ENCODE measurements at places on chromosomes 2 and 18.
A peak's percentile ranks its signal among the peaks of the same experiment; 100 is the strongest.

DNA sequence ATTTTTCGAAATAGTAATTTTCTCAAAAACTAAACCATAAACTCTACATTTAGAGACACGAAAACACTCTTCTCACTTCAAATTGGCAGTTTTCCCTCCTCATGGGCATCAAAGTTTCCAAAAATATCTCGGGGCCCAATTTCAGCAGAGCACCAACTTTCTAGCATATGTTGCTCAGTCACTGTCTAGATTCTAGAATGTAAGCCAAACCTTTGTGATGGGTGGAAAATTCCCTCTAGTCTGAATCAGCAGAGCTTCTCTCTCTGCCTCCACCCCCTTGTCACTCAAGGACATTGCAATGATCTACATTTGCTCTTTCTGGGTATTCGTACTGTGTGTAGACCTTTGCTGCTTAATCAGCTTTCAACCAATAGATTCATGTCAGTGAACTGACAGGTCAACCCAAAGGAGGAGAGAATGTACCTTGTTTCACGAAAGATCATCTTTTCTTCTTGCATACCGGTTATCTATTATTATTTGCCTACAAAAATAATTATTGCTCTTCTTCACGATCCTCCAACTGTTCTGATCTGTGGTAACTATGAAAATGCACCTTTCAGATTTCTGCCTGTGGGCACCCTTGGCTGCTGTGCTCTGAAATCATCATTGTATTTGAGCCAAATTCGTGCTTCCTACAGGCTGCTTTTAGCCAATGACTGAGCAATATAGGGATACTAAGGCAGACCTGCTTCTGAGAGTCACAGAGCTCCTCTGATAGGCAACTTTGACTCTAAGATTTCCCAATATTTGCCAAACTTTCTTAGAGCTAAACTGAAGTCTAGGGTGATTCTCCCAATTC, 38.7 kb upstream of the GLS start:
- no peak for DNase-seq

- no peak for DNase-seq
Observed at GRCh38 chr2:232280341-232280740, 98.2 kb upstream of the ALPP start.

- no peak for DNase-seq
Observed at GRCh38 chr2:80007777-80008503, 296.6 kb downstream of the LRRTM1 start.

DNA sequence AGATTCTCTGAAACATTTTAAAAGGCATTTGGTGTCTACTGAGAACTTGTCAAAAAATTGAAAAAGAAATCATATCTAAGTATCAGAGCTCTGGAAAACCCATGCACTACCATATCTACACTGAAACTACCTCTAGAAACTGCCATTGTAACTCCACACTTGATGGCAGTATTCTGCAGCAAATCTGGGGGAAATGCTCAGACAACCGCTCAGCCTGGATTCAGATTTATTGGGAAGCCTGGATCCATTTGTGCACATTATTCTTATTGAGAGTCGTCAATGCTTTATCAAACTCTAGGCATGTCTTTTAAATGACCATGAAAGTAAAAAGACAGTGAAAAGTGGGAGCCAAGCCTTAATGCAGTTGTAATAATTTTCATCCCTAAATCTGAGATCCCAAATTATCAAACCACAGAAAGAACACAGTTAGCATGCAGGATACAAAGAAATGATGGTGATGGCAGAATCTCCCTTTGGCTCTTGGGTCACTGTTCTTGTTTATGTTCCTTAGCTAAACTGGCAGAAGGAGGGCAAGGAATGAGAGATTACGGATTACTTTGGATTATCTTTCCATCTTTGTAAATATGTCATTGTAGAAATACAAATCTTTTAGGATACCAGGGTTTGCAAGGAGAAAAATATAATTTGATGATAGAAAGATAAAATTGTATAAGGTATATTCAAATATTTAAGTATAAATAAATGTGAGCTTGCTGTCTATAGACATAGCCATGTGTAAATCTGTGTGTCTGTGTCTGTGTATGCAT, 512.1 kb upstream of the SYT4 start:
- peak; percentile 38 for DNase-seq

GRCh38 chr2:85989288-85989865, 100.6 kb upstream of the ST3GAL5 start:
- no peak for DNase-seq

DNA sequence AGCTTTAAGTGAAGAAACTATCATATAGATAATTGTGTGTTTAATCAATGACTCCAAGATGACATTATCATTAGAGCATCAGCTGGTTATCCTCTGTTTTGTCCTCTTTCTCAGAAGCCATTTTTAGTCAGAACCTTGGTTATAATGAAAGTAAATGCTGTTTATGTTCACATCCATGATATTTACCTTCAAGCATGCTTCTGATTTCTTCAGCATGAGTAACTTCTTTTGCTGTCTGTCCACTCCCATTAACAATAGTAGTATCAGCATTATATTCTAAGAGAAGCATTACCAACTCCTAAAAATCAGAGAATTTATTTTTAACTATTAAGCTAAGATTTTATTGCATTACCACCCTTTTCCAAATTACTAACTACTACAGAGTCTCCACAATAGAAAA, 56.3 kb downstream of the OSBPL1A start:
- no peak for DNase-seq

- DNase-seq, result peak; percentile 74
Observed at GRCh38 chr2:111900859-111901258, 2.5 kb downstream of the MERTK start.

GRCh38 chr2:203705178-203705577, 1.3 kb upstream of the CD28 start:
- no peak for DNase-seq

DNA sequence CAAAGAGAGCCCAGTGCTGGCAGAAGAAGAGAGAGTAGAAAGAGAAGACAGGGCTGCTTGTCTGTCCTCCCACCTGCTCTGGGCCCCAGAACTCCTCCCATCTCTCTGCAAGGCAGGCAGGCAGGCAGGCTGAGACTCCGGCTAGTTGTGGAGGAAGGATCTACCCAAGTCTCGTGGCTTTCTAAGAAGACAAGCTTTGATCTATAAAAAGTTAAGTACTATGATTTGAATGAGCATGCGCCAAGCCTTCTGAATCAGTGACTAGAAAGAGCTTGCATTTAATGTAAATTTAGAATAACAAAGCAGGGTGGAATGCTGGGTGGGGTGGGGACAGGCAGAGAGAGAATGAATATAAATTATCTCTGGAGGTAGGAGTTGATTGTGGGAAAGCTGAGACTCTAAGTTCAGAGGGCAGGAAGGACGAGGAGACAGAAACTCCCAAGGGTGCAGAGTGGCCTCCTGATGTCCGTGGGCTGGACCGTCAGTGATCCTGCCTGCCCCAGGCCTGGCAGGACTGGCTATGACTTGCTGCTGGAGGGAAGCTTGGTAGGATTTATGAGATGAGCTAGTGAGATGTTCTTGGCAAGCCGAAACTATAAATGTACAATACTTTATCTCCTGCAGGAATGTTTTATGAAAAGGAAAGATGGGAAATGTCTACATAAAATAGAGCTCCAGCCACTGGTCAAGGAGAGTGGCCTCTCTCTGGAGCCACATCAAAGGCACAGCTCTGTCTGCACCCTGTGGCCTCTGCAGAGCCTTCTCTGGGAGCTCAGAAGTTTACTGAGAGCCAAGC, 447.5 kb downstream of the TNS1 start:
- DNase-seq, result peak; percentile 72

GRCh38 chr18:37393945-37394609, 171.5 kb downstream of the CELF4 start:
- DNase-seq, result peak; percentile 94

- peak; percentile 79 for DNase-seq
Observed at GRCh38 chr18:26813043-26813442, 52.5 kb downstream of the AQP4 start.

Data from kidney (tissue), 22 donors.